ENCODE measurements at places on chromosomes 1 and 21. TPM values are rescaled to one million over a fixed set of nuclear protein-coding genes. Genes with fewer than 3 reads are reported as not detected.

Gene SASS6
- total RNA-seq = 8.2 TPM

Gene CDK18
- total RNA-seq = 4.6 TPM

Gene CRYAA
- not detected for total RNA-seq

Gene SPRR2D
- not detected for total RNA-seq

Gene NTRK1
- not detected for total RNA-seq

Gene SLC5A9
- total RNA-seq = not detected

Gene ADAMTS1
- 55.6 TPM for total RNA-seq

Gene OR6K3
- not detected for total RNA-seq

Gene ABCD3
- 22.3 TPM for total RNA-seq

Gene KRTAP11-1
- not detected for total RNA-seq

Gene S100A11
- total RNA-seq = 947 TPM

Gene CRYBG2
- 2.8 TPM for total RNA-seq

Gene CACNA1S
- total RNA-seq = not detected

Gene MATN1
- not detected for total RNA-seq

Gene RPF1
- total RNA-seq = 60.0 TPM

Gene ERICH3
- 0.14 TPM for total RNA-seq

Gene FCRLB
- 3.6 TPM for total RNA-seq

Gene INAVA
- total RNA-seq = 84.0 TPM

Measured in epithelial cell of proximal tubule (primary cell).